Hindlimb muscle (tissue), 1 donor: ENCODE measurements at places on chromosomes 1 and 21. TPM values are rescaled to one million over a fixed set of nuclear protein-coding genes. Genes with fewer than 3 reads are reported as not detected.

The FMN2 gene
- 0.23 TPM for polyA plus RNA-seq

The SLC25A33 gene
- polyA plus RNA-seq = 1.2 TPM

The TBX19 gene
- 1.7 TPM for polyA plus RNA-seq

The DIO1 gene
- polyA plus RNA-seq = not detected

DNA sequence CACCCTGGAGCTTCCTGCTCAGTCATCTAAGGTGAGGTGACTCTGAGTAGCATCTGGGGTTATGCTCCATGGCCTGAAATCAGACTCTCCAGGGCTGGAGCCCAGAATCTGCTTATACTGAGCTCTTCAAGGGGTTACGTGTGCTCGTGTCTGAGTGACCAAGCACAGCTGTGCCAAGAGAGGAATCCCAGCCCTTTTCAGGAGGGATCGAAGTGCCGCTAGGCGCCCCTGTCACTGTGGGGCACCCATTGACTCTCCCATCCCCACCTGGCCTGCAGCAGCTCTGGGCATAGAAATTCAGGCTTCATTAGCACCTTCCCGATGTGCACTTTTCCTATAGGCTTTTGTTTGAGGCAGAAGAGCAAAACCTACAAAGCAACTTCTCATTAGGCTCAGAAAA is 13.8 kb downstream of the VASH2 start:
- no peak for DNase-seq

DNA sequence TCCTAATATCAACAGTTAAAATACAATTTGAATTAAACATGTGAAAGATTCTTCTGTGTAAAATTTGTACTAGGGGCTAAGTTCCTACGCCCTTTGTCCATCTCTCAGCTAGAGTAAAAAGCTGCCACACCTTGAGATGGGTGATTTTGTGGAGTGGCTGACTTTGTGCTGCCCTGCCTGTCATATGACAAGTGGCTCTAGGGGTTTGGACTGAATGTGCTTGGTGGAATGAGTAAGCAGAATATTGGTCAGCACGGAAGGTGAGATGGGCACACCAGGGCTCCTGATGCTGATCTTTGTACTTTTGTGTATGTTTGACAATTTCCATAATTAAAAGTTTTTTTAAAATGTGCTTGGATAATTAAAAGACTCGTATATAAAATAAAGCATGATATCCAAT is 133.6 kb upstream of the SLC45A1 start:
- no peak for DNase-seq

GRCh38 chr1:186785503-186785902 is 43.2 kb upstream of the PLA2G4A start:
- no peak for DNase-seq

DNA sequence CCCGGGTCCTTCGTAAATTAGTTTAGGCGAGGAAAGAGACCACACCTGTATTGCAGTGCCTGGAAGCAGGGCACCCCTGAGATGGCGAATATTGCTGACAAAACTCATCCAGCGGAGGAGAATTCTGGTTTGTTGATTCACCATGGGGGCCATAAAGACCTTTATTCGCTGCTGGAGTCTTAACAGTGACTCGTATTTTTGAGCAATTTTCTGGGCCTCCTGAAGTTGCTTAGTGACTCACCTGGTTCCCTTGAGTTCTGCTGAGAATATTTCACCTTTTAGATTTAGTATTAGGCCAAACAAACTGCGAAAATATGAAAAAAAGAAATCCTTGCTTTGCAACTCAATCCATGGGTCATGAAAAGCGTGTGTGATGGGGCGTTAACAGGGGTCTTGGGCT is 20.6 kb upstream of the H6PD start:
- no peak for DNase-seq
